GM04503 (cell line): ENCODE measurements at places on chromosomes 3 and 15.

GRCh38 chr3:64457811-64458210, 230.0 kb downstream of the ADAMTS9 start:
- no peak for DNase-seq

DNA sequence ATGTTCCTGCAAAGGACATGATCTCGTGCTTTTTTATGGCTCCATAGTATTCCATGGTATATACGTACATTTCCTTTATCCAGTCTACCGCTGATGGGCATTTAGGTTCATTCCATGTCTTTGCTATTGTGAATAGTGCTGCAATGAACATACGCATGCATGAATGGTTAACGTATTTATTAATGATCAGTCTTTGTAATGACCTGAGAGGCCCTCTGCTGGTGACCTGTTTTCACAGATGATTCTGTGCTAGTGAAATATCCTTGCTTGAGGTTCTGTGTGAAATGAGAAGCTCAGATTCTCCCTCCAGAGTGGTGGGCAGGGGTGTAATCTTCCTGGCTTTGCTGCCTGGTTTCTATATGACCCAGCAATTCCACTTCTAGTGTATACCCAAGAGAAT, 160.2 kb upstream of the RASGRP1 start:
- no peak for DNase-seq

DNA sequence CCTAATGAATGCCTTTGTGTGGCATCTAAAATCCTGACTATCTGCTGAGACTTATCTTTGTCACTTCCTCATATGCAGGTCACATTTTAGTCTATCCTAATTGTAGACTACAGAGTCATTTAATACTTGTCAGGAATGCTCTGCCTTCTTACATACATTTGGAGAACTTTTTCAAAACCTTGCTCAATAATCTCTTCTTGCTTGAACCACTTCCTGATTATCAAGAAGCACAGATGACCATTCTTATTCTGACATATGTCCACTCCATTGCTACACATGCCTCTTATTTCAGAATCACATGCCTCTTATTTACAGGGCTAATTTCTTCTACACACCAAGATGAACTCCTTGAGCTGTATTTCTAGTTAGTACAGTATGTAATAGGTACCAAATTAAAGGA, 400.3 kb downstream of the TBC1D5 start:
- no peak for DNase-seq

DNA sequence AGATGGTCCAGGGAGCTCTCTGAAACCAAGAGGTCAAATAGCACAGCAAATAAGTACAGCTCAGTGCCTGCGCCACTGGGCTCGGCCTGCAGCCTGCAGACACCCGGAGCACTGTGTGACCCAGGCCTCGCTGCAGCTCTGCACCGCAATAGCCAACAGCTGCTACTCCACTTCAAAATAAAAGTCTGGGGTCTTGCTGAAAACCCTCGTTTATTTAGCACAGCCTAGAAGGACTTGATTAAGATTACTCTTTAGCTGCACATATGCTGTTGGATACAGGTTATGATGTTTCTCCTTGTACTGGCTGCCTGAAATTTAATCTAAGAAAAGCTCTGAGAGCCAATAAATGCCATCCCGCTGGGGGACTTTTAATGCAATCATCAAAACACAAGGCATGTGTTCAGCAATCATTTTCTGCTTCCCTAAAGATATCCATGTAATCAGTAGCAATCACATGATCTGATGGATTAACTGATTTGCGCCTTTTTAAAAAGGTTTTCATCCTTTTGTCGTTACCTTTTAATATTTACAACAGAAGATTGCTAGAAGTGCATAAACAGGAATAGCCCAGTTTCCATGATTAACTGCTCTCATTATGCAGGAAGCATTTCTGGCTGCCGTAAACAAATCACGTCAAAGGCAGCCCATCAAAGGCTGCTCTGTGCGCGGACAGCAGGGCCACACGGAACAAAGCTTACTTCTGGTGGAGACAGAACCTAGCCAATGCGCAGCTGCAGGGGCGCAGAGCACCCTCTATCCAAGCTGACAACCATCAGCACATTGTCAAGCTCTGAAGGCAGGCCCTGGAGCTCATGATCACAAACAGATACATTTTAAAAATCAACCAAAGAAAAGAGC, 58.8 kb downstream of the CLASP2 start:
- no peak for DNase-seq

GRCh38 chr3:62208385-62208784, 165.0 kb downstream of the FEZF2 start:
- no peak for DNase-seq

DNA sequence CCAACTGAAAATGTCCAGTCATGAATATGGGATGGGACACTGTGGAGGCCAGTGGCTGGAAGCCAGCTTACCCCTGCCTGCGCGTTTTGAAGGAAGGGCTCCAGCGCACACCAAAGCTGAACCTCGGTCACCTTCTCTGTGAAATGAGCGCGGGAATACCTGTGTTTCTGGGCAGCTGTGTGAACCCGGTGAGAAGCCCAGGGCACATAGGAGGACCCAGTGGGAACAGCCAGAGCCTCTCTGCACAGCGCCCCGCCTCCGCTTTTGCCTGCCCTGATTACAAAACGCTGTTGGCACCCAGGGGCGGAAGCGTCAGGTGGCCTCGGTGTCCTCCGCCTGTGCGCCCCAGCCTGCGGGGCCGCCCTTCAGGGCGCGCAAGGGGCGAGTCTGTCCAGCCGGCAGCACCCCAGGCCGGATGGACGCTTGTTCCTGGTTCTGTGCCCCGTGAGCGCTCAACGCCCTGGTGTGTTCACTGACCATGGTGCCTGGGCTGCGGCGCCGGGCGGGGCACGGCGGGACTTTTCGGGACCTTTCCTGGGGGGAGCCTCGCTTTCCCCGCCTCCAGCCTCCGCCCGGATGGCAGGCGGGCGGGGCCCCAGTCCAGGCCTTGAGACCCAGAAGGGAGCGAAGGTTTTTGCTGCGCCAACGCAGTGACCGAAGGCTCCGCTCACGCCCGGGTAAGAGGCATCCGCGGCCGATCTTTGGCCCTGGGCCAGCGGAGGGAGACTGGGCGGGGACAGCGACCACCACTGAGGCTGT, at the start of gene SQOR:
TSS of gene SQOR (plus strand) at position 598 of the 759 bp plus-strand sequence. CDS start 23,895 bp downstream, outside the sequence.
- DNase-seq: no peak

DNA sequence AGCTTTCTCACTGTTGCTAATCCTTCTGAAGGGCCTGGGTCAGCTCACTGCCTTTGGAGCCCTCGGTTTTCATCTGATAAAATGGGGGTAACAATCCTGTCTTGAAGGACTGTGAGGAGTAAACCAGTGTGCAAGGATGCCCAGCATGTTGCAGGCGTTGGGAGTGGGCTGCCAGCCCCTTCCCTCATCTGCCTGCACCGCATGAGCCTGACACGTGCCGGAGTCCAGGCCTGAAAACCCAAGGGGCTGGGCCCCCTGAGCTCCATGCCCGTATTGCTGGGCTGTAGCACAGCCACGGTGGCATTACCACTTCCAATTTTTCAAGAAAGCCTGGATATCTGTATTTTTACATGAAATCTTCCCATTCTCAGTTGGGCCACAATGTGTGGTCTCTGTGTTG, 98.1 kb downstream of the DNAJB8 start:
- no peak for DNase-seq

DNA sequence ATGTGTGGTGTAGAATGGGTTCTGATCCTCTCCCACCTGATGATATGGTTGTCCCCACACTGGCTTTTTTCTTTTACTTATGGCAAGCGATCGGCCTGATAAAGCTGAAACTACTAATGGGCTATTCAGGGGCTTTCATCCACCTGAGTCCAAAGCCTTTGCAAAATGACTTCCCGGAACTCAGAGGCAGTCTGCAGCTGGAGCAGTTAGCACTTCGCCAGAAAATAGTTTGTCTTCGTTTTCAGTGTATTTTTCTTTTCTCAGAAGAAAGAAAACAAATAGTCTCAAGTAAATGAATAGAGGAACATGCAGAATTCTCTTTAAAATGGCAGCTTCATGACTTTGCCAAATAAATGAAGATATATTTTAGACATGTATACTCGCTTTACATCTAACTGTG, 306.0 kb upstream of the ADAMTS9 start:
- no peak for DNase-seq

GRCh38 chr15:49758856-49759255, 138.0 kb downstream of the DTWD1 start:
- no peak for DNase-seq

DNA sequence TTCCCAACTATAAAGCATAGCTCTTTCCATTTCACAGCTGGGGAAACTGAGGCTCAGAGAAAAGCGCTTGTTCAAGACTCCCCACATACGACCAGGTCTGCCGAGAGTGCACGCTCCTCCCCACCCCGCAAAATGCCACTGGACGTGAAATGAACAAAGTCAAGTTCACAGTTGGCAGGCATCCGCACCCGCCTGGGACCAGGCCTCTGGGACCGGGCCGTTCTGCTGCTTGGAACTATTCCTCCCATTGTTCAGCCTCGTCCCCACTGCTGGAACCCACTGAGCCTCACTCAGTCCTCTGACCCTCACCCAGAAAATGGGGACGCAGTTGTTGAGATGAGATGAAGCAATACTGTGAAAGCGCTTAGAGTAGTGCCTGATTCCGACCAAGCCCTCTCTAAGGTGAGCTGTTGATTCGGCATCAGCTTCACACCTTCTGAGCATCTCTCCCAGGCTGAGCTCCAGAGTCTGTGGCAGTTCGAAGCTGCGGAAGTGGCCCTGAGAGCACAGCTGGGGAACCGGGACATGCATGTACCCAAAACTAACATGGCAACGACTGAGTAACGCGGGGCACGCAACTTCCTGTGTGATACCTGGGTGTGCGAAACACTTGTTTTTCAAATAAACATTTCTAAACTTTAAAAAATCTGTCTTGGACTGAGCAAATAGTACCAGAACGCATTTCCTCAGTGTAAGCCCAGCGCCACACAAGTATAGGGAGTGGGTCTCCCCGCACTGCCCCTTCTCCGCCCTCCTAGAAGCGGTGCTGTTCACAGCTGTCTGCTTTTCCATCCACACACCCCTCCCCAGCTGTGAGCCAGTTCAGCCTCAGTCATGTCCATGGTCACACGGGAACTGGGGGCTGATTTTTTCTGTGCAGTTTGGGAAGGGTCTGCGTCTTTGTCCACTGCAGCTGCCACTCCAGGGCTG, 93.4 kb downstream of the CHSY1 start:
- no peak for DNase-seq

- DNase-seq: no peak
These were observed 20.1 kb downstream of the IFT122 start for GRCh38 chr3:129460155-129460554.

DNA sequence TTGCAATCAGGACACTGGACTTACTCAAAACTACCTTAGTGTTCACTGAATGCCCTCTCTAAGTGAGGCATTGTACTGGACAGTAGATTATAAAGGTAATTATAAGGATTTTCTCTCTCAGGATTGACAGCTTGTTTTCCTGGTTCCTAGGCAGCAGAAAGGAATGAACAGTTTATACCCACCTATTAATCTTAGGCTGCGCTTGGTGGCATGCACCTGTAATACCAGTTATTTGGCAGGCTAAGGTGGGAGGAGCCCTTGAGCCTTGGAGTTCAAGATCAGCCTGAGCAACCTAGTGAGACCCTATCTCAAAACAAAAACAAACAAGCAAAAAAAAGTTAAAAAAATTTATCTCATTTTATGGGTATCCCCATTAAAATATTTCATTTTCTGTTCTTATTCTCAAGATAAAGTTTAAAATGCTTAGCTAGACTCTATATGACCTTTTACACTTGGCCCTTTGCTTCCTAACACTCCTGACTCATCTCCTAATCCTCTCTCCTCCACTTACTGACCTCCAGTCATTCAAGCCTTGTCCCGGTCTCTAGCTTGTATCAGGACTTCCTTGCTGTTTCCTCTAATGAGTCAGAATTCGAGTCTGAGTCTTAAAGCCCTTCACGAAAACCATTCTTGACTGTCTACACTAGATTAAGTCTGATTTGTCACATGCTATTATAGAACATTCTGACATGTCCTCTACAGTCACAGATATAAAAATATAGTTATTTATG, 348.6 kb downstream of the NLGN1 start:
- no peak for DNase-seq
